C1 segment of cervical spinal cord (tissue), 14 donors: ENCODE measurements at places on chromosomes 3 and 15.

DNA sequence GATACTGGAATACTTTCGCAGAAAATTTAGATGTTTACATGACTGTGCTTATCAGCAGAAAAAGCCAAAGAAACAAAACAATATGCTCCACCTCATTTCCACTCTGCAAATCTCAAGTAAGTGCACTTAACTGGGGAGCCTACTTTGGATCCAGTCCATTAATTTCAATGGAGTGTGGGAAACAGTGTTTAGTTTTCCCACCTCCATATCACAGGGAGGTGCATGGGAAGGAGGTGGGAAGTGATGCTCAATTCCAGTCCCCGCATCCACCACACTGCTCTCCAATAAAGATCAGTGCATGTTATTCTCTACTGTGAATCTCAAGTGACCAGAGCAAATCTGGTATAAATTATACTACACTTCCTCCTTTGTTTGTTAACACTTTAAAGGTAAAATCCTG is 2.9 kb downstream of the NEDD4 start:
- DNase-seq = no peak

DNA sequence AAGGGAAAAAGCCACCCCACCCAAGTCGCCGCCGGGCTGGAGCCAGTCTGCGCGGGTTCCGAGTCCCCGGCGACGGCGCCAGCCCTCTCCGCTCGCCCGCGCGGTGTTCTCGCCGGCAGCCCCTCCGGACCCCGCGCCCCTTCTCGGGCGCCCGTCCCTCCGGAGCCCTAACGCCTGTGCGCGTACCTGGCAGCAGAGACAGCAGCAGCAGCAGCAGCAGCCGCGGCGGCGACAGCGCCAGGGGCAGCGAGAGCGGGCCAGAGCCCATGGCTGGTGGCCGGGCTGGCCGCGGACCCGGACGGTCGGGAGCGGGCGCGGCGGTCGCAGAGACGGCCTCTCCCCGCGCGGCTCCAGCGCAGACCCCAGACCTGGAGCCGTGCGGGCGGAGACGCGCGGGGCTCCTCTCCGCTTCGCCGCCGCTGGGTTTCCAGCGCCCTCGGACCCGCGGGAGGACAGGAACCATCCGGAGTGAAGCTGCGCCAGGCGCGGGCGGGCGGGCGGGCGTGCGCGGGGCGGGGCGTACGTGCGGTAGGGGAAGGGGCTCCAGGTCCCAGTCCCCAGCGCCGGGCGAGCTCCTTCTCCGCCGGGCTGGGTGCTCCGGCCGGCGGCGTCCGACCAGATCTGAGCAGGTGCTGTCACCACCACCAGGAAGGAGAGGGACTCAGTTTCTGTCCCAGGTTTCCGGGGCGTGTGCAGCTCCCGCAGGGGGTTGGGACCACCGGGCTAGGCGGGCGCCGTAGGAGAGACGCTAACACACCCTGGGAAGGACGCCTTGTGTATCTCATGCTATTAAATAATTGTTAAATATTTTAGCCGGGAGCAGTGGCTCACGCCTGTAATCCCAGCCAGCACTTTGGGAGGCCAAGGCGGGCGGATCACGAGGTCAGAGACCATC is at the start of gene CHRNA3:
Gene CHRNA3, minus strand, starts transcription at position 470 of the 895 bp plus-strand sequence. Its CDS starts 202 bp downstream, at position 268.
- DNase-seq = no peak

DNA sequence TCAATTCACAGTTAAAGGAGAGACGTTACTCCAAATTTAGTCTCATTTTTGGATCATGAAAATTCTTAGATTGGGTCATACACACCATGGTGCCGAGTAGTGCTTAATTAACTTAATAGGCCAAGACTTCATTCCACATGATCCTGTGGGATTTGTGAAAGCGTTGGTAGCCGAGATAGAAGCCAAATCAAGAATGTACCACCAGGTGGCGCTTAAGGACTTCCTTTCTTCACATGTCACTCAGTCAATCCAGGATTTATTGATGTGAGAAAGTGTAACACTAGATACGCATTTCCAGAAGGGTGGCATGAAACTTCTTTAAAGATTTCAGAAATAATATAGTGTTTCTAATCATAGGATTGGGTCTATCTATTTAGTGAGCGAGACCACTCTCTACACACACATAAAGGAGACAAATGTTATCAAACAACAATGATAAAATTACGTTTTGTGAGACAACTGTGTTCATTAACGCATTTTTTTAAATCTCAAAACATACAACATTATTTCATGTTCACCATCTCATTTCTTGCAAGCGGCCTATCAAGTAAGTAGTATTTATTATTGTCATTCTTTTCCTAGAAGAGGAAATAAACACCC is 436.1 kb downstream of the CHL1 start:
- DNase-seq = peak; percentile 24

GRCh38 chr15:85692873-85693272 is 101.9 kb downstream of the KLHL25 start:
- DNase-seq = no peak

- DNase-seq = no peak
These were observed 504.1 kb downstream of the NTRK3 start for GRCh38 chr15:87752250-87752951.

- DNase-seq = no peak
These were observed 67.8 kb upstream of the SLC24A5 start for GRCh38 chr15:48052946-48053345.

DNA sequence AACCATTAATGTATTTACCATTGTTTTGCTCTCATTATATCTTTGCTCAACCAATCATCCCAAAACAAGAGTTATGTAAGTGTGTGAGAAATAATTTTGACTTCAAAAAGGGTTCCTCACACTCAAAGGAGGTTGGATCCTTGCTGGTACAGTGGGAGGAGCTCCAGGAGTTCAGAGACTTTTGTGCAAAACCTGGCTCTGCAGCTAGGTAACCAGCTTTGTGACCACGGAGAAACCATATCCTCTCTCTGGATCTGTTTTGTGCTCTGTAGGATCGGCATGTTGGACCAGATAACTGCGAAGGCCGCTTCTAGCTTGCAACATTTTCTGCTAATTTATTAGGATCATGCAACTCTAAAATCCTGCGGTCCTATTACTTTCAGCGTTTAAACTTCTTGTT is 128.6 kb upstream of the LIPC start:
- no peak for DNase-seq

DNA sequence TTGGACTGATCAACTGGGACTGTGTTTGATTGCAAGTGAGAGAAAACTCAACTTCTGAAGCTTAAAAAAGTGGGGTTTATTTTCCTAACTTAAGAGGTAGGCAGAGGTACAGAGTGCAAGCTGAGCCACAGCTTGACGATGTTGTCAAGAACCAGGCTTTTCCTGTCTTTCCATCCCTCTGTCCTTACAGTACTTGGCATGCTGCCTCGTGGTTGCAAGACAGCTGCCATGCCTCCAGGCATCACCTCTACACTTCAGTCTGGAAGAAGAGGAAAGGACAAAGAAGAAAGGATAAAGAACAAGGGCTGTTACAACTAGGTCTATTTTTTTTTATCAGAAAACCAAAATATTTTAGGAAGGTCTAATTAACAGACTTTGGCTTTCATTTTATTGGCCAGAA is 51.8 kb upstream of the GALNT15 start:
- DNase-seq = no peak

DNA sequence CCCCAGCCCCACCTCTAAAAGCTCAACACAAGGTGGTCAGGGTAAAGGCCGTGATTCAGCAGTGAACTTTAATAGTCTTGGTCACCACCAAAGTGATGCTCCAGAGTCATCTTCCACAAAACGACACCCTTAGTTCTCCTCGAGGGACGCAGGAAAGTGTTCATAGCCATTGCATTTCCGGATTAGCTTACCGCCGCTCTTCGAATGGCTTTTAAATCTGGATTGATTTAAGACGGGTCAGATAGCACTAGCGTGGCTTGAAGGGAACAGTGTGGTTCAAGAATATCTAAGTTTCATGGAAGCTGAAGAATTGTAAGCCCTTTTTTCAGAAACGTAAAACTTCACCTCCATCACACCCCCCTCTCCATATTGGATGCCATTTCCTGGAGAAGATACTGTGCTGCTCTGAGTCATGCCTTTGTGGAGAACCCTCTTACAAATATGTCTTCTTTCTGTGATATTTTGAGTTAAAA is 829 bp downstream of the RNF7 start:
- DNase-seq = no peak

GRCh38 chr15:65110676-65111292 is 4.2 kb downstream of the UBAP1L start:
- DNase-seq = no peak

GRCh38 chr3:27022096-27022761 is 347.0 kb downstream of the NEK10 start:
- no peak for DNase-seq

DNA sequence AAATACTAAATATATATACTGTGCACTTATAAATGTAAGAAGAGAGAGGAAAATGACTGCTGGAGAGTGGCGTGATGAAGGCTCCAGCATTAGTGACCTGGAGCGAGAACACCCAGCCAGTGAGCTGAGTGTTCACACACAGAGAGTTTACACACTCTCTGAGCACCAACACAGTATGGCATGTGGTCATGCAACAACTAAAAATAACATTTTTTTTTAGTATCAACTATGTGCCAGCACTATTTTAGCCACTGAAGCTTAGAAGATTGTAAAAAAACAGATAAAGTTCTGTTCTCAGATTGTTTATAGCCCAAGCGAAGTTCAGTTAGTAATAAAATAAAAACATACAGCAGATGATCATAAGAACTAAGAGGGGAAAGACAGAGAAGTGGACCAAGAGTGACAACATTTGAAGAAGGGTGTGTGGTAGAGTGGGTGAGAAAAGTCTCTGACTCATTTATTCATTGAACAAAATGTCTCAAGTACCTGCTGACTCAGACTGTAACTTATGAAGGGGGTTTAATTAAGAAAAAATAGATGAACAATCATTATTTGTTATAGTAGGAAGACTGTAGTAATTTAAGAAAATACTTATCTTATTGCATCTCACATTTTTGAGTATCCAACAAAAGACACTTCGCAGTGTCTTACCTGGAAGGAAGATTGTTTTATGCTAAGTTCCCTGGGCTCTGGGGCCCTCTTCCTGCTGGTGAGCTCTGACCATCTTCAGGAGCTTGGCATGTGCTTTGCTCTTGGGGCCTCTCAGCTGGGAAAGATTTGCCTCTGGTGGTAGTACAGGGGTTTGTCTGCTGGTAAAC is 43.8 kb downstream of the GAP43 start:
- no peak for DNase-seq

DNA sequence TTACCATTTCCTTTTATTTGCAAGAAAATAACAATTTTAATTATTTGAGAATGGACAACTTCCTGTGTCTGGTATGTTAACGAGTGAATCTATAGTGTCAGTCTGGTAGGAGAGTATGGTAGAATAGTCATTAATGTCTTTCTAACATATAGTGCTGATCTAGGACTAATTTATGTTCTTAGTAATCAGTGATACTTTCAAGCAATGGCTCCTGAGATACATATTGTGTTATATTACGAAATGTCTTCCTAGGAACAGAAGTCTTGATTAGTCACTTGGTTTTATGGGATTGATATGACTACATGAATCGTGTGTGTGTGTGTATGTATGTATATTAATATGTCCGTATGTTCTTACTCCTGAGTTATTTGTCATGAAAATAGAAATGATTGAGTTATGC is 66.6 kb upstream of the PAQR5 start:
- DNase-seq = no peak

- no peak for DNase-seq
These were observed 344.6 kb downstream of the GBE1 start for GRCh38 chr3:81416812-81417211.

- DNase-seq = no peak
These were observed 844.7 kb downstream of the DIPK2A start for GRCh38 chr3:144816323-144816722.

GRCh38 chr15:63938486-63939061 is 104.8 kb upstream of the HERC1 start:
- no peak for DNase-seq

DNA sequence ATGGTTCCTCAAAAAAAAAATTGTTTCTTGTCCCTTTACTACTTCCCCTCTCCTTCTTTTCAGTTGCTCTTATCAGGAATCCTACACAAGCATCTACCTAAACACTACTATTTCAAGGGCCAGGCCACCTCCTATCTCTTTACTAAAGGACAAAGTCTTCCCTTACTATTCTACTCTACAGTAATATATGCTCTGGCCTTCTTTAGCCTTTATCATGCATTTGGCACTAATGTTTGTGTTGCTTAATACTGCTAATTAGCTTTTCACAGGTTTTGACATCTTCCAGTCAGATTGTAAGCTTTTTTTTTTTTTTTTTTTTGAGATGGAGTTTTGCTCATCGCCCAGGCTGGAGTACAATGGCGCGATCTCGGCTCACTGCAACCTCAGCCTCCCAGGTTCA is 5.3 kb downstream of the CEP19 start:
- no peak for DNase-seq

- DNase-seq = no peak
These were observed 168.0 kb downstream of the FOXB1 start for GRCh38 chr15:60172143-60172542.

DNA sequence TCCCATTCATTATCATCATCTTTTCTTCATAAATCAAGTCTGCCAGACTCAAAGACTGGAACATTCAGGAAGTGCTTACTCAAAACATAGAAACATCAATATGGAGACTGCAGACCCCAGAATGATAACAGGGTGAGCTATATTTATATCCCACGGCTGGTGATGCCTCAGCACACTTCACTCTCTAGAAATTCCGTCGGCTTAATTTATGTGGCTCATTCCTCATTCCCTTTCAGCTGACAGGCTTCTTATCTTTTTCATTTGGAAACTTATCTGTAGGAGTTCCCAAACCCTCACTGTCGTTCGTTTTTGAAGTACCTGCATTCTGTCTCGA is 45.5 kb downstream of the RFTN1 start:
- no peak for DNase-seq

- no peak for DNase-seq
These were observed 55.7 kb downstream of the CHDH start for GRCh38 chr3:53790470-53790869.

DNA sequence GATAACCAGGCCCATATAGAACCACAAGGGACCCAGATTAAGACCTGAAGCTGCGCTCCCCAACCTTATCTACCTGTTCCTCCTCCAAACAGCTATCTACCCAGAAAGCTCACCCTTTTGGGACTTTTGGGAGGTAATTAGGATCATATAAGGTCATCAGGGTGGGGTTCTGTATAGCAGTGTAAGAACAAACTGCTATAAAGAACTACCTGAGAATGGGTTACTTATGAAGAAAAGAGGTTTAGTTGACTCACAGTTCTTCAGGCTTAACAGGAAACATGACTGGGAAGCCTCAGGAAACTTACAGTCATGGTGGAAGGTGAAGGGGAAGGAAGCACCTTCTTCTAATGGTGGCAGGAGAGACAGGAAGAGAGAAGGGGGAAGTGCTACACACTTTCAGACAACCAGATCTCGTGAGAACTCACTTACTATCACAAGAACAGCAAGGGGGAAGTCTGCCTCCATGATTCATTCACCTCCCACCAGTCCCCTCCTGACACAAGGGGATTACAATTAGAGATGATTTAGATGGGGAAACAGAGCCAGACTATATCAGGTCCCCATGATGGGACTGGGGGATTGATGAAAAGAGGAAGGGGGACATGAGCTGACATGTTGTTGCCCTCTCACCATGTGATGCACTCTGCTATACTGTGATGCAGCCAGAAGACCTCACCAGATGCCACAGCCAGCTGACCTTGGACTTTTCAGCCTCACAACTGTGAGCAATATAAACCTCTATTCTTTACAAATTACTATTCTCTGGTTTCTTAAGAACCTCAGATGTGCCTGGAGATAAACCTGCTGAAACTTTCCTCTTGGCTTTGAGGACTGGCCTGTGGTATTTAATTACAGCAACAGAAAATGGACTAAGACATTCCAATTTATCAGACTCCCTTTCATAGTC is 15.3 kb upstream of the FMN1 start:
- DNase-seq = no peak

GRCh38 chr15:77863491-77864105 is 213.9 kb downstream of the TBC1D2B start:
- no peak for DNase-seq

- DNase-seq = no peak
These were observed 6.6 kb downstream of the MYZAP start for GRCh38 chr15:57598346-57598745.
